ENCODE measurements at places on chromosomes 3 and 15.

DNA sequence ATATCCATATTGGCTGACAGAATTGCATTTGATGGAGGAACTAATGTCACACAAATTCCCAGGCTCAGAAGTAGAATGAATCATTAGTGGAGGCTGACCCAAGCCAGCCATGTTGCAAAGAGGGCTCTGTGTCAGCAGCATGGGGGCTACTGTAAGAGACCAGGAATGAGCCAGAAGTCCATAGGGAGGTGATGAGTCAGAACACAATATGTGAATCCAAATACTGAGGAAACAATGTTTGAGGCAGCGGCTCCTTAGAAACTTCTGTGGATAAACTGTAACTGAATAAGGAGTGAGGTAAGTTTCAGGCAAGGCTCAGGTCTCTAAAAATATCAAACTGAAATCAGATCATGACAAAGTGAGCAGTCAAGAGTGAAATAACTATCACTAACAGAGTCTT lies 170.7 kb downstream of the WDR72 start:
- no peak for DNase-seq

DNA sequence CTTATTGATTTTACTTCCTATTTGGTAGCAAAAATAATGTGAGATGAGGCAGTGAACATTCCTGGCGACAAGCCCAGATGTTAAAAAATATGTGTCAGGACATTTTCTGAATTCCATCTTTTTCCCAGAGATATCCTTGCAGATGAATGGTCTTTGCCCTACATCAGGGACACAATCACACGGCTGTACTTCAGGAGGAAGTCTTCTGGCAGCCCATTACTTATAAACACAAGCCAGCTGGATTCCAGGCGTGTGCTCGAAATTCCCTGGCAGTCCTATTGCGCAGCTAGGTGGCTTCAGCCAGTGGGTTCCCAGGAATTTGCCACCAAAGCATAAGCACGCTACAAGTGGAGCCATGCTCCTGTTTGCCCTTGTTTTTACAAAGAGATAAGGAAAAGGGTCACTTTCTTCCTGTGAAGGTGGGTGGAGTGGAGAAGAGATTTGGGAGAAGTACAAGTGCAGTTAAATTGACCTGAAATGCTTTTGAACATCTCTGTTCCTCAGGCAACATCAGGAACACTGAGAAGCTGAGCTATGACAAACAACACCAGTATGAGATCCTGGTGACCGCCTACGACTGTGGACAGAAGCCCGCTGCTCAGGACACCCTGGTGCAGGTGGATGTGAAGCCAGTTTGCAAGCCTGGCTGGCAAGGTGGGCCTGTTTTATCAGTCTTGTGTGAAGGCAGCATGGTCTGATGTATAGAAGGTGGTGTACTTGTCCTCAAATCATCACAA lies 257.1 kb upstream of the TRIM42 start:
- DNase-seq: no peak

- no peak for DNase-seq
Measured at GRCh38 chr3:4241595-4242170, 61.5 kb upstream of the SETMAR start.

DNA sequence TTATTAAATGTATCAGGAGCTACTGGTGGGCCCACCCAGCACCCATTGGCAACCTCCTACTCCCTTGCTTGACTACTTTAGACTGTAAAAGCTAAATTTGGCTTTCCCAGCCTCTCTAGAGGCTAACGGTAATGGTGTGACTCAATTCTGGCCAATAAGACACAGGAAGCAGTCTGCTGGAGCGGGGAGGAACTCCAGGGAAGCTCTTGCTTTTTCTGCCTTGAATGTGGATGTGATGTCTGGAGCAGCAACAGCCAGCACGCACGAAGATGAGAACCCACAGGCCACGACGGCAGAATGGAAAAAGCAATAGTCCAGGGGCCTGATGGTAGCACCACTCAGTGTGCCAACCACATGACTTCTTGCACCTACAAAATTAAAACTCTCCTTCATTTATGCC lies 39.9 kb downstream of the RAB6B start:
- DNase-seq: no peak

GRCh38 chr15:56102441-56102840 lies 109.0 kb upstream of the NEDD4 start:
- DNase-seq: no peak

GRCh38 chr15:78715930-78716329 lies 74.9 kb upstream of the CHRNB4 start:
- DNase-seq: no peak

DNA sequence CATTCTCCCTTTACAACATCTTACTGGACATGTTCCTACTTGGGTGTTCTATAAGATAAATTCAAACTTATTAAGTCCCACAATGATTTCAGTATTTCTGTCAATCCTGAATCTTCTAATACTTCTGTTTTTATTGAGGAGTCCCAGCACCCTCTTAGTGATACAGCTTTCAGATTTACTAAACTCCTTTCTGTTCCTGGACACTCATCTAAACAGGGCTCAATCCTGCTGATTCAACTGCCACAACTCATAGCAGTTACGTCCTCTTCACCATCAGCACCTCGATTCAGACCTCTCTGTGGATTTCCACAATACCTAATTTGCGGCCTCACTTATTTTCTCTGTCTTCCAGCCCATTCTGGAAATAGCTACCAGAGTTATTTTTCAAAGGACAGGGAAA lies 101.6 kb downstream of the KCNMB2 start:
- no peak for DNase-seq

DNA sequence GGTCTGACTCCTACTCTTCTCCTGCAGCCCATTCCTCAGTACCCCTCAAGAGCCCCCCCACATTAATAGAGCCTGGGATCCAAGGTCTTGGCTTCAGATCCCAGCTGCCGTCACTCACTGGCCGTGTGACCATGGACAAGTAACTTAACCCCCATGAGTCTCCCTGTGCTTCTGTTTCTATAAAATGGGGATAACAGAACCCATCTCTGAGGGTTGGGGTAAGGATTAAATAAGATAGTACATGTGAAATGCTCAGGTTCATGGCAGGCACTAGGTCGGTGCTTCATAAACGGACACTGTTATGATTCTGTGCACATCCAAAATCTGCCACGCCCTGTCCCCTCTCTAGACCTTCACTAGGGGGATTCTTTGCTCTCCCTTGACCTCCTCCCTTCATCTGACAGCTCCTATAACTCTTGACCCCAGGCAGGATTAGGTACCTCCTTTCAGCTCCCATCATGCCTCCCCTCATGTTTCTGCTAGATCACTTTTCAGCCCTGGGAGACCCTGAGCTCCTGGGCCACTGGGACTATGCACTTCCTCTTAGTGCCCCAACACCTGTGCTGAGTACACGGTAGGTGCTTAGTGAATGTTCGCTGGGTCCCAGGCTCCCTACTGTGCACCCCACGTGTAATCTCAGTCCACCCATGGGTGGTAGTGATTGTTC lies 1.5 kb downstream of the CAND2 start:
- DNase-seq: no peak
